Gastroesophageal sphincter (tissue), 4 donors: ENCODE measurements at places on chromosomes 11 and 22.

- ATAC-seq: no peak
These were observed 3.1 kb downstream of the HYLS1 start for GRCh38 chr11:125890447-125891100.

GRCh38 chr22:22924369-22925145, 36.9 kb downstream of the IGLL5 start:
- no peak for ATAC-seq

DNA sequence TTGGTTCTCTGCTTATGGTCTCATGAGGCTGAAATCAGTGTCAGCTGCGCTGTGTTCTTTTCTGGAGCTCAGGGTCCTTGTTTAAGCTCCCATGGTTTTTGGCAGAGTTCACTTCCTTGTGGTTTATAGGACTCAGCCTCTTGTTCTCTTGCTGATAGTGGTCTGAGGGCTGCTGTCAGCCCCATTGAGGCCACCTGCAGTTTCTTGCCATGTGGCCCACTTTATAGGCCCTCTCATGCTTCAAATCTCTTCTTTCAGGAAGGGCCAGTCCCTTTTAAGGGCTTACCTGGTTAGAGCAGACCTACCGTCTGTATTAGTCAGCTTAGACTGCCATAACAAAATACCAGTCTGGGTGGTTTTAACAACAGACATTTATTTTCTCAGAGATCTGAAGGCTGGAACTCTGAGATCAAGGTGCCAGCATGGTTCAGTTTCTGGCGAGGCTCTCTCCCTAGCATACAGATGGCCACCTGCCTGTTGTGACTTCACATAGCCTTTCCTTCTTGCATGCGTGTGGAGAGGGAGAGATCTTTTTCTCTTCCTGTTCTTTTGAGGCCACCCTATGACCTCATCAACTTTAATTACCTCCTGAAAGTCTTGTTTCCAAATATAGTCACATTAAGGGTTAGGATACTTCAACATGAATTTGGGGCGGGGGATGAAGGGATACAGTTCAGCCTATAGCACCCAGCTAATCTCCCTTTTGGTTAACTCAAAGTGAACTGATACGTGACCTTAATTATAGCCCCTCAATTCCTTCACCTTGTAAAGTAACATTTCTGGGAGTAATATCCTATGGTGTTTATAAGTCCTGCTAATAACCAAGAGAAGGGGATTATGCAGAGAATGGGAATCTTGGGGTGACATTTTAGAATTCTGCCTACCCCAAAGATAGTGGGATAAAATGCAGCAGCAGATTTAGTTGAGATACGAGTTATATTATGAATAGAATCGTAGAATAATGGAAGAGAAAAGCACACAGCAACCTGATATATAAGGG, 131.8 kb downstream of the UVRAG start:
- no peak for ATAC-seq

DNA sequence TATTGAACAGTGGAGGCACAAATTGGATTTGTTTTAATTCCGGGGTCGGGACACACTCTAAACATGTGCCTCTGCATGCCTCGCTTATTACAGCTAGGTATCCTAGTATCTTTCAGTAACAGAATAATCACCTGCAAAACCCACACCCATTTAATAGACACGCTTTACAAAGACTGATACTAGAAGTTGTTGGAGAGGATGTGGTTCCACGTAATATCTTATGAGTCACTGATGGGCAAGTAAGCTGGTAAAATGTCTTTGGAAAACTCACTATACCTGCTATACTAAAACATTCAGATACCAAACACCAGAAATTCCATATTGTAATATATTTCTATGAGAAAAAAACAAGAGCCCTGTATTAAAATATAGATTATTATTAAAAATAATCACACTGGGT, 84.0 kb downstream of the GGTLC2 start:
- ATAC-seq: no peak

GRCh38 chr11:32831221-32831620, 1.5 kb downstream of the PRRG4 start:
- ATAC-seq: no peak

- ATAC-seq: no peak
These were observed 274.4 kb downstream of the C11orf87 start for GRCh38 chr11:109696191-109696897.

- ATAC-seq: no peak
These were observed 126.5 kb downstream of the PARVA start for GRCh38 chr11:12503886-12504285.

DNA sequence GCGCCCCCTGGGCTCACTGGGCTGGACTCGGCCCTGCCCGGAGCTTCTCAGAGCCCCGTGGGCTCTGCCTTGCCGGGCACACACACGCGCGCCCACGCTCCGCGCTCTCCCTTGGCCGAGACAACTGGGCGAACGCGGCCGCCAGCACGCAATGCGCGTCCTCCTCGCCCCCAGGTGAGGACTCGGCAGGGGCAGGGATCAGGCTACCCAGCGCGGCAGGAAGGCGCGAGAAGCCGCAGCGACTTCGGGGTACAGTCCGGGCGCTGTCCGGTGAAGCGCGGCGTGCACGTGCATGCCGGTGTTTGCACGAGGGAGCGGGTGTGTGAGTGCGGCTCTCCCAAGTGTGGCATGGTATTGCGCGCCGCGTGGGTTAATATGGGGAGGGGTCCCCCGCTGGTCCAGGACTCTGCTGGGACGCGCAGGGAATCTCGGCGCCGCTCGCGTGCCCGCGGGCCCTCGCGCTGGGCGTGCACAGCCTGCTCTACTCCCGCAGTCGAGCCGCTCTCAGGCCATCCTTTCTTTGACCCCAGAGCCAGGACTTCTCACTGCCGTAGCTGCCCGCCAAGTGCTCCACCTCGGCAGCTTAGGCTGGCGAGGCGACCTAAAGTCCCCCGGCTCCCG, 5.4 kb downstream of the WNT7B start:
- no peak for ATAC-seq

DNA sequence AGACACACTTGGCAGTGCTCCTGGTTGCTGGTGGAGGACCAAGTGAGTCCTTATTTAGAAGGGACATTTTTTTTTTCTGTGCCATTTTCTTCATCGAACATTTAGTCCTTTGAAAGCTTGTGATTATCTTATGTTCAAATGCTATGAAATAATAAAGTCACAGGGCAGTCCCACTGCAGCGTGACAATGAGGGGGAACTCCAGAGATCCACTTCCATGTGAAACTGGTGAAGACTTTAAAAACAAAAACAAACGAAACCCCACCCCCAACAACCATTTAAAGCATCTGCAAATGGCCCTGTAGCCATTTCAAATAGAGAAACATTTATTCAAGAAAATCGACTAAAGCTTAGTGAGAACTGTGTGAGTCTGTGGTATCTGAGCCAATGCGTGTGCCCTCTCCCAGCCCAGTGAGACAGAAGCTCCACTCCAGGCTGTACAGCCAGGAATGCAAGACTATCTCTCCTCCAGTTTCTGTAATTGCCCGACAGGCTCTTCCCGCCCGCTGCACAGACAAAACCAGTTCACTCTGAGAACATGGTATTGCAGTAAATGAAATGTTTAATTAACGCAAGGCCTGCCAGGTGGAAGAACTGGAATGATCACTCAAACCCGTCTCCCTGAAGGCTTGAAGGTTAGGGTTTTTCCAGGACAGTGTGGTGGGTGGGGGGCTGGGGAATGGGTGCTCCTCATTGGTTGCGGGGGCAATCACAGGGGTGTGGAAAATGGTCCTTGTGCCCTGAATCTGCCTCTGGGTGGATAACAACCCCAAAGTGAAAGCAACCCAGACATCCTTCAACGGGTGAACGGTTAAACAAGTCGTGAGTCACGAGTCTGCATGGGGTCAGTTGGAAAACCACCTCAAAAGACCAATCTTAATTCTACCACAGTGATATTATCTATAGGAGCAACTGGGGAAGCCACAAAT, 8.4 kb downstream of the KRTAP5-6 start:
- no peak for ATAC-seq

DNA sequence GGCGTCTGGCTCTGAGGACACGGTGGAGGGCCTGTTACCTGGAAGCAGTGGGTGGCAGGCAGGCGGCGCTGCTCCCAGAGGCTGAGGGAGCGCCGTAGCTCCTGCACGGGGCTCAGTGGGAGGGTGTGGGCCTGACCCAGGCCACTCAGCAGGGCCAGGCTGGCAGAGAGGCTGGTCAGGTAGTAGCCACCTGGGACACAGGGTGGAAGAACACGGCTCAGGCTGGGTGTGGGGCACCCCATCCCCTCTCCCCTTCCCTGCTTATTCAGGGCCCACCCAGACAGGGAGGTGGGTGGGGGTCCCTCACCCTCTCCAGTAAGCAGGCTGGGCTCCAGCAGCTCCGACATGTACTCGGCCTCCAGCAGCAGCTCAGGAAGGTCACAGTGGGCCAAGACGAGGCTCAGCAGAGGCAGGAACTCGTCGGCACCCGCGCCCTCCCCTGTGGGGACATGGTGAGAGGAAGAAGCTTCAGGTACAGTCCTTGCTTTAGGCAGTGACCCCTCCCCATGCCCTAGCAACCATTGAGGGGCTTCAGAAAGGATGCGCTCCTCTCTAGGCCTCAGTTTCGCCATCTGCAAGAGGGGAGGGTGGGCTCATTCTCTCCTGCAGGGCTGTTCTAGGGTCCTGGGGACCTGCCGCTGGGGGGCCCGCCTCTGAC, 2.9 kb downstream of the RIN1 start:
- ATAC-seq: no peak

DNA sequence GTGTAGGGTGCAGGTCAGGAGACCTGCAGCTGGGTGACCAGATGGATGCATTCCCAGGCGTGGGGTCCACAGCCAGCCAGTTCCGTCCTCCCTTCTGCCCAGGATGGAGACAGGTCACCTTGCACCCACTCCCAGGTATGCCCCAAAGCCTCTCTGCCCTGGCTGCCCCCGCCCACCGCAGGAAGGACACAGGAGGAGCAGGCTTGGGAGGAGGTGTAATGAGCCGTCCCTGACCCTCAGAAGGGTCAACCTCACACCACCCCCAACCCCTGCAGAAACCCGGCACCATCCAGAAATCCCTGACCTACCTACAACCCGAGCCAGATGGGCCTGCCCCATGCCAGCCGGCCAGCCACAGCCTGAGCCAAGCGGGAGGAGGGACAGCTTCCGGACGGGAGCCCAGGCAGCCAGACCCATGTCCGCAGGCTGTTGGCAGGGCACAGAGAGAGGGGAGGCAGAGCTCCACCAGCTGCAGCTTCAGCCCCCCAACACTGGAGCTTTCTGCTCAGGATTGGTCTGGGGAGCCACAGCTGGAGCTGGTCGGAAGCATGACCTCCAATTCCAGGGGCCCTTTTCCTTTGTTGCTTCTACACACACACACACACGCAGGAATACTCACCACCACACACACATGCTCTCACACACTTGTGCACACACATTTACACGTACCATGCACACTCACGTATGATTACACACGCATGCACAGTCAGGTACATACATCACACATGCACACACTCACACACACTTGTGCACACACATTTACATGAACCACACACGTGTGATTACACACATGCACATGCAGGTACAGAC, 5.3 kb downstream of the IFITM10 start:
- ATAC-seq: no peak

DNA sequence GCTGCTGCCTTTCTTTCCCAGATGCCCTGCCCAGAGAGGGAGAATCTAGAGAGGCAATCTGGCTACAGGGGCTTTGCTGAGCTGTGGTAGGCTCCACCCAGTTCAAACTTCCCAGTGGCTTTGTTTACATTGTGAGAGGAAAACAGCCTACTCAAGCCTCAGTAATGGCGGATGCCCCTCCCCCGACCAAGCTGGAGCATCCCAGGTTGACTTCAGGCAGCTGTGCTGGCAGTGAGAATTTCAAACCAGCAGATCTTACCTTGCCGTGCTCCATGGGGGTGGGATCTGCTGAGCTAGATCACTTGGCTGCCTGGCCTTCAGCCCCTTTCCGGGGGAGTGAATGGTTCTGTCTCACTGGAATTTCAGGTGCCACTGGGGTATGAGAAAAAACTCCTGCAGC, 12.2 kb downstream of the BDNF start:
- ATAC-seq: no peak

GRCh38 chr11:126162306-126163030, 49.0 kb downstream of the RPUSD4 start:
- ATAC-seq: no peak

DNA sequence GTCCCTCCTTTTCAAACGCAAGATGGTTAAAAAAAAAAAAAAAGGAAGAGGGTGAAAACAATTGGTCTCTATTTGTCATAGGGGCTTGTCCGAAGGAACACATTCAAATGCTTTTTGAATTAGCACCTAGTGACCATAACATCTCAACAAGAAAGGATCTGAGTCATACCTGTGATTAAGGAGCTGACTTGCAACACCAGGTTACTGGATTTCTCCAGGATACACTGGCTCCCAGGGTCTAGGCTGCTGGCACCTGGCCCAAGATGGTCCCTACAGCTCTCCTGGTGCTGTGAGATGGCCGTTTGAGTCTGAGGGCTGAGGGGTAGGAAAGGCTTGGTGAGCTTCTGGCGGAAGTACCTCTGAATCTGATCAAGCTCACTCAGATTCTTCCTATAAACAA, 28.4 kb upstream of the UCP3 start:
- ATAC-seq: no peak

- no peak for ATAC-seq
These were observed 1.5 kb downstream of the AMPD3 start for GRCh38 chr11:10456519-10456918.

GRCh38 chr11:103927535-103927934, 108.9 kb upstream of the DDI1 start:
- no peak for ATAC-seq

GRCh38 chr11:118233377-118233776, 8.6 kb upstream of the JAML start:
- no peak for ATAC-seq

DNA sequence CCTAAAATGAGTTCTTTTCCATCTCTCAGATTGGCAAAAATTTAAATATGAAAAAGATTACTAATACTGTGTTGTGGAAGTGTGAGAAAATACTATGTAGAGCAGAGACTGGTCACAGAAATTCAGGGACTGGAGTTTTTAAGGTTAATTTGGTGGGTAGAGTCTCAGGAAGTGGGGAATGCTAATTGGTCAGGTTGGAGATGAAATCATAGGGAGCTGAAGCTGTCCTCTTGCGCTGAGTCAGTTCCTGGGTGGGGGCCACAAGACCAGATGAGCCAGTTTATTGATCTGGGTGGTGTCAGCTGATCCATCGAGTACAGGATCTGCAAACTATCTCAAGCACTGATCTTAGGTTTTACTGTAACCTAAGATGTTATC, 29.4 kb upstream of the TMEM86A start:
- ATAC-seq: no peak
